ENCODE measurements at places on chromosomes 4 and X. TPM values are rescaled to one million over a fixed set of nuclear protein-coding genes. Genes with fewer than 3 reads are reported as not detected.

Gene GNRHR
- not detected for total RNA-seq

DNA sequence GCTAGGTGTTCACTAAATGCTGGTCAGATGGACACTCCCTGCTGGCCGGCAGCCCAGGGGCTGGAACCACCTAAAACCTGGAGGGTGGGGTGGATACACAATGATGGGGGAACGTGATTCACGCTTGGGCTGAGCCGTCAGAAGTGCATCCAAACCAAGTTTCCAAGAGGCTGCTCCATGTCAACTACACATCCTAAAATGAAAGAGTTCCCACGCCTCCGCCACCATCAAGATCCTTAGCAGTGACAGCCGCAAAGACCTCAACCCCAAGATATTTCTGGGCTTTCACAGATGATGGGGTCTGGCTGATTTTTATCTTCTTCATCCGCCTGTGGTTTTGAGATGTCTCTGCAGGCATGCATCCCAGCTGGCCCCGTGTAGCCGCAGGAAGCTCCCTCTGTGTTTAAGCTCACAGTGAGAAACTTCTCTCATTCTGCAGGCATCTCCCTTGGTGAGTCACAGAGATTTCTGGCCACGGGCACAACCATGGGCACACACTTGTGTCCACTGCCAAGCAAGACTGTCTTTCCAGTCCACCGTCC is 84.4 kb downstream of the HTRA3 start:
- no peak for DNase-seq

DNA sequence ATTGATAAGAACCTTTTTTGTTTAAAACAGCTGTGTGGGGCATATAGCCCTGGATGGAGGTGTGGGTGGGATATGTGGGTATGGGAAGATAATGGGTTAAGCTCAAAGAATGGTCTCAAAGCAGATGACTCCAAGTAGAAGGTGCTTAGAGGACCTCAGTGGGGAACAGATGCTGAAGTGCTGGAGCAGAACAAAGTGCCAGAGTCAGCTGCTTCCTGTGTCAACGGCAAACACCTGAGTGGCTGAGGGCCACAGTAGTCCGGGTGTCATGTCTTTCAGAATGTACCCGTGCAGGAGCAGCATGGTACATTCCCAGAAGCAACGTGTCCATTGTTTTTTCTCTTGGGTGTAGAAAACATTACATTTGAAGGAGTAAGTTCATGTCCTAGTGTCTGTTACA is 210.6 kb downstream of the CCNG2 start:
- no peak for DNase-seq

DNA sequence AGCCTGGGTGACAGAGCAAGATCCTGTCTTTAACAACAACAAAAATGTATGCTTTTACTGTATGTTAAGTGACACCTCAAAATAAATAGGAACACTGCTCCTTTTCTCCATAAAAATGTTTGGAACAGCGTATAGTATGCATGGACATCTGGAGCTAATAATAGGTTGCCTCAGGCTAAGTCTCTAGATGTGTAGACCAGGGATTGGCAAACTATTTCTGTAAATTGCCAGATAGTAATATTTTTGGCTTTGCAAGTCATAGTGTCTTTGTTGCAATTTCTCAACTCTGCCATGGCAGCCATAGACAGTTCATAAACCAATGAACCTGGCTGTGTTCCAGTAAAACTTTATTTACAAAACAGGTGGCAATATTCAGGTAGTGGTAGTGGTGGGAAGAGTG is 76.6 kb upstream of the CBLL2 start:
- no peak for DNase-seq

DNA sequence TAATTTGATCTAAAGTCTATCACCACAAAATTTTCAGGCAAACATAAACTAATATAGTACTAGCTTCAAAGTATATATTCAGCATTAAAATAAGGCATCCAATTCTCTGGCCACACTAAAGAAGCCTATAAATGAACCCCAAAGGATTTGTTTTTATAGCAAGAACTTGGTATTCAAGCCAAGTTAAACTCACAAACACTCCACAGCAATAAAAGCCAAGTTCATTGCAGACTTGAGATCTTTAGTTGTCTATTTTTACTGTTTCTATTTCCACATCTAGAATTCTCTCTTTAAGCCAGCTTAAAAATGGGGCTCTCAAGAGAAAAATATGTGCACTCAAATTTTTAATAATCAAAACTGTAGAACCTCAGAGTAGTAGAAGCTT is 51.1 kb downstream of the WDFY3 start:
- DNase-seq, result no peak

DNA sequence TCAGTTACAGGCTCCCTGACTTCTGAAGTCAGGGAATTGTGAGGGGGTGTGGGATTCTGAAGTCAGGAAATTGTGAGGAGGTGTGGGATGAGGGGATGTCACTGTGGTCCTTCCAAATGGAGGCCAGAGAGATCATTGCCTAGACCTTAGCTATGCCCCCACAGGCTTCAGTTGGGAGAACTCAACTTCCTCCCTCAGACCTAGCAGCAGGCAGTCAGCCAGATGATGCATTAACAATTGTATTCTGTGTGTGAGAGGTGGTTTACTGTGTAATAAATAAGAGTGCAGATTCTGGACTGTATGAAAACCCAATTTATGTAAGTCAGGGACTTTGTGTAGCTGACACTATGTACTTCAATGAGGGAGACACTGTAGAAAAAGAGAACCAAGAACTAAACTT is 65.7 kb downstream of the FREM3 start:
- no peak for DNase-seq

All from activated naive CD4-positive, alpha-beta T cell treated with anti-CD3 and anti-CD28 coated beads for 36 hours (primary cell).